ENCODE measurements at places on chromosomes 5 and 9. TPM values are rescaled to one million over a fixed set of nuclear protein-coding genes. Genes with fewer than 3 reads are reported as not detected.

GRCh38 chr5:109406719-109407118, 3.1 kb downstream of the PJA2 start:
- peaks cover 31% of the 10 kb centered on the region for H3K4me1 ChIP-seq
- H3K4me3 ChIP-seq: peak overlapping the region; percentile 72
- no peaks in the 10 kb centered on the region for H3K27me3 ChIP-seq
- peak overlapping the region; percentile 81 for H3K27ac ChIP-seq

GRCh38 chr9:88535226-88536022, 446 bp downstream of the NXNL2 start:
- H3K36me3 ChIP-seq: peaks cover 6% of the 10 kb centered on the region
- DNase-seq: no peak
- H3K4me1 ChIP-seq: peaks cover 36% of the 10 kb centered on the region
- H3K27ac ChIP-seq: no peak overlapping the region
- no peaks in the 10 kb centered on the region for H3K27me3 ChIP-seq

DNA sequence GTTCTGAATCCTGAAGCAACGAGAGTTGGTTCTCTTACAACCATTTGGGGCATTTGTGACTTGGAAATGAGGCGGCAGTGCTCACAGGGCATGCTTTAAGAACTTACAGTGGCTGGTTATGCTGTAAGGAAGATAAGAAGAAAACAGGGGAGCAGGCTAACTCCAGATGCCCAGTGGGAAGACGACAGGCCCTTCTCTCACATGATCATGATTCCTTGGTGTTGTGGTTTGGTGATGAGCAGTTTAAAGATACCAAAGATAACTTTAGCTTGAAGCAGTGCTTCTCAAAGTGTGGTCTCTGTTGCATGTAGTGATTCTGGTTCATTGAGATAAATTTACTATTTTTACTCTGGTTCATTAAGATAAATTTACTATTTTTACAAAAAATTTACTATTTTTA, 2.6 kb upstream of the HABP4 start:
- H3K27me3 ChIP-seq: no peaks in the 10 kb centered on the region
- H3K36me3 ChIP-seq: no peaks in the 10 kb centered on the region
- no peak overlapping the region for H3K4me3 ChIP-seq

GRCh38 chr5:169691471-169691870, 54.4 kb downstream of the DOCK2 start:
- no peaks in the 10 kb centered on the region for H3K36me3 ChIP-seq
- H3K4me3 ChIP-seq: no peak overlapping the region
- H3K27ac ChIP-seq: no peak overlapping the region
- H3K27me3 ChIP-seq: no peaks in the 10 kb centered on the region
- peaks cover 24% of the 10 kb centered on the region for H3K4me1 ChIP-seq

Gene FGFR4
- total RNA-seq: 4.1 TPM

Gene CACFD1
- 2.9 TPM for total RNA-seq

Gene DNAI1
- total RNA-seq: not detected

GRCh38 chr5:162227075-162227474, 159.5 kb downstream of the GABRG2 start:
- H3K27me3 ChIP-seq: no peaks in the 10 kb centered on the region
- no peak overlapping the region for H3K4me3 ChIP-seq
- H3K27ac ChIP-seq: no peak overlapping the region
- H3K4me1 ChIP-seq: no peaks in the 10 kb centered on the region

- H3K36me3 ChIP-seq: no peaks in the 10 kb centered on the region
- peak; percentile 53 for DNase-seq
- H3K27ac ChIP-seq: peak overlapping the region; percentile 73
- H3K4me1 ChIP-seq: peaks cover 28% of the 10 kb centered on the region
- no peak overlapping the region for H3K4me3 ChIP-seq
Observed at GRCh38 chr5:32642276-32643002, 57.1 kb downstream of the SUB1 start.
